ENCODE measurements at places on chromosomes 2 and 18. TPM values are rescaled to one million over a fixed set of nuclear protein-coding genes. Genes with fewer than 3 reads are reported as not detected.
A peak's percentile ranks its signal among the peaks of the same experiment; 100 is the strongest.

Gene TRIM43B
- total RNA-seq = not detected

Gene SLC9A4
- 7.6 TPM for total RNA-seq

- peak; percentile 68 for DNase-seq
Measured at GRCh38 chr18:46265196-46266156, 161.3 kb downstream of the HAUS1 start.

Gene TFCP2L1
- 16.1 TPM for total RNA-seq

DNA sequence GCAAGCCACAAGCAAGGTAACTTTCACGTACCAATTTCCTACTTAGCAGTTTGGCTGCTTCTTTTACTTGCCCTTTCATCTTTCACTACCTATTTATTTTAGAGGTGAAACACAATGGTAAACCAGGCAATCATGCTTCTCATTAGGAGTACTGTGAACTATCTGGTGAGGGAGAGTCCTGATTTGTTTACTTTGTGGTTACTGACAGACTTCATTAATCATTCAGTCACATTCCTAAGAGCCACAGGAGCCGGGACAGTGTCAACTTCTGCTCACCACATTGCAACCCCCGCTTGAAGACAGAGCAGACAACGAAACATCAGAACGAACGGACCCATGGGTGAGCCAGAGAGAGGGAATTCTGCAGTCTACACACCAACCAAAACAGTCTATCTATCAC is 28.8 kb downstream of the TUBB6 start:
- peak; percentile 95 for DNase-seq

- DNase-seq = no peak
Measured at GRCh38 chr2:6506859-6507258, 358.8 kb downstream of the CMPK2 start.

Gene CHRND
- not detected for total RNA-seq

DNA sequence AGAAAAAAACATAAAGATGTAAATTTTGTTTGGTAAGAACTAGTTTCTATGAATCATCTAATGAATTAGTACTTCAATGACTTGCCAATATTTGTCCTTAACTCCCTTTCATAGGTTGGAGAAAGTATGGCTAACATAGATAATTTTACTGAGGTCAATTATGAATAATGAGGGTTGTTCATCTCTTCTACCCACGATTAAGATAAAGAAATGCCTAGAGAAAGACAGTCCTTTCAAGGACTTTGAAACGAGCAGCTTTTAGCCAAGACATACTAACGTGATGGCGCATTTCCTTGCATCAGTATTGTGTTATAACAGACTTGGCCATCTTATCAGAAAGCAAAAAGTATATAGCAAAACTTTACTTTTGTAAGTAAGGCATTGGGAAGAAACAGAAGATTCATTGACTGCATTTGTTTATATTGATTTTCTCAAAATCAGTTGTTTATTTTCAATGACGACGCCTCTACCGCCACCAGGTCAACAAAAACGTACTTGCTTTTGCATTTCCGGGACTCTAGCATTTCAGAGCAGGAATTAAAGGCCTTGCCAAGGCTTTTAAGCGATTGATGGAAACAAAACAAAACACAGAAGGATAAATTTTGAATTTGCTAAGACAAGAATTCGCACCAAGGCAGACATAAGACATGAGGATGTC is 961 bp downstream of the RBM43 start:
- DNase-seq = peak; percentile 47

DNA sequence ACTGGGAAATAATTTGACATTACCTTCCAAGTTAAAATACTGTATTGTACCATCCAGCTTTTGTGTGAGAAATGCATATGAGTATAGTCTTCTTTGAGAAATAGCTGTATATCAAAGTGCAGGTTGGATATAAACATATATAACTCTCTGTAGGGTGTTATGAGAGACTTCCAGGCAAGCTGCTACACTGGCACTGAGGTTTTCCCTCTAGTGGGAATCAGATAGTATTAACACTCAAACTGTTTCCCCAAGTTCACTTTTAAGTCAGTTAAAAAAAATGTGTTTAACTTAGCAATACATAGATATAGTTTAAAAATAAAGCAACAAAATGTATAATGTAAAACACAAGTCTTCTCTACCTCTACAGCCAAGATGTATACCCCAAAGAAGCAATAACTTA is 368.4 kb upstream of the SLC8A1 start:
- peak; percentile 19 for DNase-seq

Gene CPLX4
- total RNA-seq = not detected

Gene RAB17
- 11.9 TPM for total RNA-seq
